ENCODE measurements at places on chromosomes 13 and 19. TPM values are rescaled to one million over a fixed set of nuclear protein-coding genes. Genes with fewer than 3 reads are reported as not detected.

VSTM1 gene
- not detected for total RNA-seq

GRCh38 chr19:19575411-19575810 is 37.3 kb downstream of the CILP2 start:
- no peaks in the 10 kb centered on the region for H3K4me1 ChIP-seq
- H3K27me3 ChIP-seq = no peaks in the 10 kb centered on the region
- H3K4me3 ChIP-seq = no peak overlapping the region
- no peak for DNase-seq

- no peak overlapping the region for H3K4me3 ChIP-seq
- no peaks in the 10 kb centered on the region for H3K4me1 ChIP-seq
- no peaks in the 10 kb centered on the region for H3K27me3 ChIP-seq
- H3K36me3 ChIP-seq = no peaks in the 10 kb centered on the region
- DNase-seq = no peak
Observed at GRCh38 chr19:28466107-28467045, 746.6 kb downstream of the UQCRFS1 start.

GRCh38 chr19:47130120-47130588 is 481 bp upstream of the SAE1 start:
- H3K36me3 ChIP-seq = no peaks in the 10 kb centered on the region
- peak overlapping the region; percentile 96 for H3K27ac ChIP-seq
- DNase-seq = no peak
- peaks cover 40% of the 10 kb centered on the region for H3K4me1 ChIP-seq
- no peaks in the 10 kb centered on the region for H3K27me3 ChIP-seq

All from vagina (tissue), 2 donors.